ENCODE measurements at places on chromosomes 2 and 18.

- ATAC-seq = no peak
Measured at GRCh38 chr2:191636235-191636543, 41.7 kb upstream of the NABP1 start.

GRCh38 chr2:79612999-79613398 is 100.1 kb downstream of the CTNNA2 start:
- ATAC-seq = no peak

DNA sequence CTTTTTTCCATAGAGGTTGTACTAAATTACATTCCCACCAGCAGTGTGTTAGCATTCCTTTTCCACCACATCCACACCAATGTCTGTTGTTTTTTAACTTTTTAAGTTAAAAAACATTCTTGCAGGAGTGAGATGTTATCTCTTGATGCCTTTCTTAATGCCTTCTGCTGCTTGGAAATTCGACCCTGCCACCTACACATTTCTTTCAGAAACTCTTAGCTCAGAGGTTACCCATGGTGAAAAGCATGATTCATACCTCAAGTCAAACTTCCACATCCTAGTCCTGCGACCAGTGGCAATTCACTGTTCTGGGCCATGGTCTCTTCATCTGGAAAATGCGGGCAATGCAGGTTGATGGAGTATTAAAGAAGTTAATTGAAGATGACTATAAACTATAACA is 12.7 kb upstream of the HNMT start:
- ATAC-seq = no peak

- ATAC-seq = no peak
Measured at GRCh38 chr2:122366969-122367645, 611.7 kb downstream of the TSN start.

DNA sequence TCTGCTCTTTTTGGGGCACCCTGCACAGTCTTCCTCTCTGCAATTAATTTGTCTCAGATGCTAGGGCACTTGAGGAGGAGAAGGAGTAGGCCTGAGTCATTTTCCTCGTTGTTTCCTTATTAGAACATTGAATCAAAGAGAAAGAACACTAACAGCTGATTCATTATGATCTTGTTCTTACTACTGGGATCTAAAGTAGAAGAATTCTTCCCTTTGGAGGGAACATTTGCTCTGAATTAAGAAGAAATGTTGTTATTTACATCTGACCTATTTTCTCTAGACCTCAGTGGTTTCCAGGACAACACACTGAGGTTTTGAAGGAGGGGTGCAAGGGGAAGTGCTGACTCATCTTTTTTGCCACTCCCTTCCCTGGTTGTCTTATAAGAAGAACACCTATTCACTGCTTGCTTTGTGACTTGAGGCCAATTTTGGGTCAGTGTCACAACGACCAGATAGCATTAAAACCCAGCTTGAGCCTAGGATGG is 24.3 kb upstream of the STAT1 start:
- ATAC-seq = no peak
